Ammon's horn (tissue), 1 donor: ENCODE measurements at places on chromosomes 5 and 9.

DNA sequence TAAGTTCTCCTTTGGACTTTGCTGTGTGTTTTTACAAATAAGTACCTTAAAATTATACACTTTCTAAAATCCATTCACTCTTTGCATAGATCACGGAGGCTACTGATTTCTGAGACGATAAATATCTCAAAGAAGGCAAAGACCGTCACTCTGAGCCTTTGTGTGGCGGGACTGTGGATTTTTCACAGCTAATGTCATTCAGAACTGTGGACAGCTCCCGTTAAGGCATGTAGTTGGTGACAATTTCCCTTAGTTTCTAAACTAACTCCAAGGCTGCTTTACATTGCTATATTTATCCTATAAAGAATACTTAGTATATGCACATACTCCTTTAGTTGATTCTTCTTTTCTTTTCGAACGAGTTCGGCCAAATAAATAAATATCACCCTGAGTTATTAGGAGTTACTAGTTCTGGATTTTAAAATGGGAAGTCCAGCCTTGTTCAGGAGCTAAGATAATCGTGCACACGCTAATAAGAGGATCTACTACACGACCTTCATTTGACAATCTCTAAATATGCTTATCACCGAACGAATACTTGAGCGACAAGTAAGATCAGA lies 1.8 kb downstream of the HCN1 start:
- peak; percentile 9 for DNase-seq

GRCh38 chr9:135607401-135608293 lies 31.7 kb downstream of the GLT6D1 start:
- DNase-seq: no peak

DNA sequence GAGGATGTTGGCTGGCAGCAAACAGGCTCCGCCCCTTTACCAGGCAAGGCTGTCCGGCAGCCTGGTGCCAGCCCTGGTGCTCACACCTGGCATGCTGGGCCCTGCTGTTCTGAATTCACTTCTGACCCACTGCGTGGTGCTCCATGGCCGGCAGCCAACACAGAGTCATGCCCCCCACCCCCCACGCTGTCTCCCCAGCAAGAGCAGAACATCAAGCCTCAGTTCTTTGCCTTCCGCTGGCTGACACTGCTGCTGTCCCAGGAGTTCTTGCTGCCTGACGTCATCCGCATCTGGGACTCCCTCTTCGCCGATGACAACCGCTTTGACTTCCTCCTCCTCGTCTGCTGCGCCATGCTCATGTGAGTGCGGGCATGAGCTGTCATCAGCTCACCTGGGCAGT lies 12.6 kb upstream of the ENDOG start:
- peak; percentile 70 for DNase-seq

GRCh38 chr9:32928145-32928763 lies 73.2 kb downstream of the APTX start:
- no peak for DNase-seq

DNA sequence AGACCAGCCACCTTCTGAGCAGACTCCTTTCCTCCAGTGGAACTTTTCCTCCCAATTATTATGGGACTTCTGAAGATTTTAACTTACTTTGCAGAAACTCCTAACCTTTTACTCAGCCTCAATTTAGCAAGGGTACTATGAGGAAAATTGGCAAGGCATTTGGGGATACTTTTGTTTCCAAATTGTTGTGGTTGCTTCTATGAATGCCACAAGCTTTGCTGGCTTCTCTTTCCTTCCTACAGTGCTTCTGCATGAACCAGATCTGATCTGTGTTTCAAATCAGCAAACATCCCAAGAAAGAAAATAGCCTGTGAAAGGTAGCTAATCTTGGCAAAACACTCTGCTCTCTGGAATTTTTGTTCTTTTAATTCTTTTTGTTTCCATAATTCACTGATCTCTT lies 57.3 kb upstream of the TAF11L2 start:
- DNase-seq: no peak

- DNase-seq: no peak
Observed at GRCh38 chr5:83219495-83219894, 142.1 kb downstream of the XRCC4 start.

GRCh38 chr5:127046343-127047072 lies 16.1 kb upstream of the MARCHF3 start:
- no peak for DNase-seq

DNA sequence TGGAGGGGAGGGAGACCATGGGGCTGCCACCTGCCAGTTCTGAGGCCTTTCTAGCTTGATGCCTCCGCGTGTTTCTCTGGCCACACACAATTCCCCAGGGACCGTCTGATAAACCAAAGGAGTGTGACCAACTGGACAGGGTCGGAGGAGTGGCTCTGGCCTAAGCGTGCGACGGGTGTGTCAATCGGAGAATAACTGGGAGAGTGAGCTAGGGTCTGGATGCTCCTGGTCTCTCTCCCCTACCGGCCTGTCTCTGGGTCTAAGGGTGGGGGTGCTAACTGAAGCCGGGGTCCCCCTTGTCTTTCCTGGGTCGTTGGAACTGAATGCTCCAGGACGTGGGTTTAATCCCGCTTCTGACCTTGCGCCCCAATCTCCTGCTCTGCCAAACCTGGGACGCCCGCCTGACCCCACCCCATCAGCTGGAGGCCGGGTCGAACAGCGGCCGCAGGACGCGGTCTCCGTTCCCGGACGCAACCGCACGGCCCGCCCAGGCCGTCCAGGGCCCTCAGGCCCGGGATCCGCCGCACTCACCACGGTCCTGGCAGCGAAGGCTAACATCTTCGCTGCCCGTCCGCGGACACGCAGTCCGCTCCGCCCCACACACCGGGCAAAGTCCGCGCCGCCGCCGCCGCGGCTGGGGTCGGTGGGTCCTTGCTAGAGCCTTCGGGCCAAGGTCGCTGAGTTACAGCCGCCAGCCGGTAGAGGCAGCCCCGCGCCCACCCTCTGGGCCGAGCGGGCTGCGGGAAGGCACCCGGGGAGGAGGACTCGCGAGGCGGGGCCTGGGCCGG lies 447 bp downstream of the CRAT start:
- DNase-seq: no peak

DNA sequence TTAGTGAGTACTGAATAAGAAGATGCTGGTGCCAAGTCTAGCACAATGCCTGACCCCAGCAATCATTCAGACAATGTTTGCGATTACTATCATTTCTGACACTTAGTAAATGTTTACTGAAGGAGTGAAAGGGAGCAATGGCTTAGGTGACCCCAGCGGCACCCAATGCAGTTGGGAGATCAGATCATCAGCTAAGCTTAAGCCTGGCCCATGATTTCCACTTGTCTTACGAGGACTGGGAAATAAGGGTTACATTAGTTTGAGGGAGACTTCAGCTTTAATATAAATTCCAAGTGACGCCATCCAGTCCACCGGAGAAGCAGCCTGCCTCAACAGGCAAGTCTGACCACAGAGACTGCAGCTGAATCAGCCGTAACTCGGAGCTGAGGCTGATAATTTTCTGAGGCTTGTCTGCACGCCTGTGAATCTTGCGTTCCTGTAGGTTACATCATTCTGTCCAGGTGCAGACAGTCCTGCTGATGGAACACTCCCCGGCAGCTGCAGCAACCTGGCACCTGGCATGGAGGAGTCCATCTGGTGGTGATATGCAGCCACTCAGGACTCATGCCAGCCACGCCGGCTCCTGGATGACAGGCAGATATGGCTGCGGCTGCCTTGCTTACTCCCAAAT lies 34.9 kb upstream of the FGF1 start:
- DNase-seq: no peak

GRCh38 chr9:79583952-79584654 lies 12.3 kb downstream of the TLE4 start:
- peak; percentile 64 for DNase-seq

GRCh38 chr5:89270901-89271300 lies 387.9 kb upstream of the MEF2C start:
- peak; percentile 43 for DNase-seq

- no peak for DNase-seq
Observed at GRCh38 chr9:79409182-79409823, 162.5 kb upstream of the TLE4 start.

- no peak for DNase-seq
Observed at GRCh38 chr5:21184581-21184980, 1196.6 kb upstream of the CDH18 start.

DNA sequence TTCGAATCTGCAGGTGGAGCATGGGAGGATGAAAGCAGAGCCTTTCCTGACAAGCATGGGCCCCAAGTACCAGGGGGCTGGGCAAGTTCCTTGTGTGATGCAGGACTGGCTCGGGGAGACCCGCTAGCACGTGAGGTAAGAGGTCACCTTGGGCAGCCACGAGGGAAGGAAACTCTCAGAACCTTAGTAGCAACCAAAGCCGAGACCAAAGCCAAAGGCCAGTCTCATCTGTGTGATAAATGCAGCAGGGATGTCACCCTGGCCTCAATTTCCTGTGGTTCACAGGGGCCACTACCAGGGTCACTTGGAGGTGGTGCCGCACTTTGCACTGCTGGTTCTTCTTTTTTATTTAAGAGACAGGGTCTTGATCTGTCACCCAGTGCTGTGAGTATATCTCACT lies 39.5 kb downstream of the PRRT1B start:
- no peak for DNase-seq

- peak; percentile 28 for DNase-seq
Observed at GRCh38 chr5:16486711-16487111, 21.1 kb upstream of the ZNF622 start.

- peak; percentile 91 for DNase-seq
Observed at GRCh38 chr5:141521244-141521781, 32.4 kb downstream of the PCDHGC5 start.

DNA sequence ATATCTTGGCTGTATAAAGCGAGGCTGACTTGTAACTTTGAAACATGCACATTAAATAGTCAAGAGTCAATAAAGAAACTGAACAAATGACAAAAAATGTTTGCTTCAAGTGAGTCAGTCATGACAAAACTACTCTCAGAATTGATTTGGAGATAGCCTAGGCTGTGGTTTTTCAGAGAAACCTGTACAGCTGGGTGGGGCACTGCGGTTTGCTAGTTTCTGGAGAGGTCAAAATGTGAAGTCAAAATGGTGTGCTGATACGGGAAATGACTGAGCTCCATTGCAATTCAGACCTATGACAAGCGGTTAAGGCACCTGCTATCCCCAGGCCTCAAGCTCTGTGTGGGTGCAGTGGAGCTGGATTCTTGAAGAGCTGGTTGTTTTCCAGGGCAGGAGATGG lies 10.3 kb upstream of the CD180 start:
- DNase-seq: no peak

DNA sequence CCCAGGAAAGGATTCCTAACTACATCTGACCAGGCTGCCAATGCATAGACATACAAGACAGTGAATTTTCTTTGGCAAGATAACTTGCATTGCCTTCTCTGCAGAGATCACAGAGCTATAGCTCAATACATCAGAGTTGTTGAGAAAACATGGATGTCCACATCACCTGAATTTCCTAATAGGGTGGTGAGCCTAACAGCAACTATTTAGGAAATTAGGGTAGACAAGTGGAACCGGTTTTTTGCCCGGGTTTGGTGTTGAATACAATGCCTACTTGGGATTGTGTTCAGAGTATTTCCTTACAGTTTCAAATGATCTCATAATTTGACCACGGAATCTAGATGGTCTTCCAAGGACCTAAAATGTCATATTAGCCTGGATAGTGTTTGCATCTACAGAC lies 262.7 kb downstream of the KIF4B start:
- no peak for DNase-seq

DNA sequence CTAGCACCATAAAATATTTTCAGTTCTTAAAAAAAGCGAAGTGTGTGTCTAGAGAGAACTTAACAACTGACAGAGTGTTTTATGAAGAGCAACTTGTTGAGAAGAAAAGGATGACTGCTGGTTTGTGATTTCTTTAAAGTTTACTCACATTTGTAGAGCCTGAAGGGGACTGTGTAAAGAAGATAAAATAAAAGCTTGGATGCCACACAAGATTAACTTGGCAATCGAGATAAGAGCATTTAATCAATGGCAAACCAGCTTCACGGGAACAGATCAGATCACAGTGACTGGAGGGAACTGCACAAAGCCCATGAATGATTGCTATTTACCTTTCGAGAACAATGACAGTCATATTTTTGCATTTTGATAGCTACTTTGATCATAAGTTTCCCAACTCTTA lies 2013.1 kb upstream of the CDH9 start:
- no peak for DNase-seq

DNA sequence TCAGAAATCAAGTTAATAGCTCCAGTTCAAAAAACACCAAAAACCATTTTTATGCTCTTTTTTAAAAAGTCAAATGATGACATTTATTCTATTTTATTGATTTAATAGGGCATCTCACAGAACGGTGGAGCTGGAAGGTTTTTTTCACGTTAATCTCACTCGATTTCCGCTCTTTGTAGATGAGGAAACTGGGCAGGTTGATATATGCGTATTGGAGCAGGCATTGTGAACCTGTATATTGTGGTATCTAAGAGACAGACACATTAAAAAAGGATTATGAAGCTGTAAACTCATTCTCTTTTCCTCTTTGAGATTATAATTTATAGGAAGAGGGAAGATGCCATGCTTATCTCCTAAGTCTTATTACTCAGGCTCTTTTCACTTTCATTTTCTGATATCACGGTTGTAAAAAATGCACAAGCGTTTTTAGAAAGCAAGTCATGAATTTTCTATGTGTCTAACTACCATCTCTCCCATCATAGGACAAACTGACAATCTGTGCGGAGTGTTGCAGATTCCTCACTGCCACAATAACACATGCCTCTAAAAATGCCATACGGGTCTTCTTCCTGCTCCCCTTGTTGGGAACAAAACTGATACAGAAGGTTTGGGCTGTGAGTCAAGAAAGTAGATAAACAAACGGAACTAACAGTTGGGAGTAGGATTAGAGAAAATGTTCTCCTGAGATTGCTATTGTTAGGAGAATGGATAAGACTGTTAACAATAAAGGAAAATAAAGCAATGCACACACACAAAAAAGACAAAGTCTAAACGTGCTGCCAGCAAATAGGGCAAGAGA lies 1997.7 kb downstream of the MAT2B start:
- peak; percentile 59 for DNase-seq

DNA sequence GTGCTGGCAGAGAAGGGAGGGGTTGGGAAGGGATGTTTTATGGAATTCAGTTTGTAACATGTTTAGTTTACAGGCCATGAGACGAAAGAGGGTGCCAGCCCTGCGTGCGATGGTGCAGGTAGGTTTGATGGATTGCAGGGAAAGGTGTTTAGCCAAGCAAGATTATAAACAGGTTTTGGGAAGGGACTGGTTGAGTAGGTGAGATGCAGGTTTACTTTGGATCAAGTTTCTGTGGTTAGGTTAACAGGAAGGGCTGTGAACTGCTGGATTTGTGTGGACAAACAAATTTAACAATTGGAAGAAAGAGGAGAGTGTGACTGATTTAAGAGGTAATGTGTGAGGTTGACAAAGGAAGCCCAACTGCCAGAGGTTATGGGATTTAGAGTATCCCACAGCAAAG lies 32.6 kb upstream of the GPX3 start:
- no peak for DNase-seq

GRCh38 chr5:117161718-117162335 lies 587.2 kb upstream of the SEMA6A start:
- DNase-seq: peak; percentile 11

DNA sequence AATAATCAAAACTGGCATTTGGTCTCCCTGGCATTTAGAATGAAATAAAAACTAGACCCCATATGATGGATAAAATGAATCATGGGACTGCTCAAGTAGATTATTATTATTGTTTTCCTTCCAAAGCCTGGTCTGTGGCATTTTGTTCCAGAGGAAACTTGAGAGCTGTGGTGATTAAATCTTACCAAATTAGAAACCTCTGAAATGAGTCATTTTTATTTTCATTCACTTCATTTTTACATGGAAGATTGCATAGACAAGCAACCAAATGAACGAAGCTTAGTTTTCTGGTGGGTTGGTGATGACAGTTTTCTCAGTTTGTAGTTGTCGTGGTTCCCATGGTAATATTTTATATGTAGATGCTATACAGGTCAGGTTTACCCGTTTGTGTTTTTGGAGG lies 23.4 kb downstream of the PAM start:
- DNase-seq: no peak

GRCh38 chr9:108562176-108562575 lies 293.6 kb downstream of the ACTL7B start:
- DNase-seq: no peak
